ENCODE measurements at places on chromosomes 4 and X. TPM values are rescaled to one million over a fixed set of nuclear protein-coding genes. Genes with fewer than 3 reads are reported as not detected.

The HHIP gene
- total RNA-seq, result 0.56 TPM

The TSPAN5 gene
- total RNA-seq, result 46.2 TPM

The MAP3K15 gene
- total RNA-seq, result 1.3 TPM

The LNX1 gene
- total RNA-seq, result 3.6 TPM

The XG gene
- total RNA-seq, result 0.15 TPM

The XK gene
- total RNA-seq, result 0.55 TPM

The SPANXD gene
- not detected for total RNA-seq

The PLCXD1 gene
- total RNA-seq, result 5.8 TPM

The CLDN22 gene
- total RNA-seq, result not detected

The GLOD5 gene
- total RNA-seq, result not detected

The UGT2A1 gene
- not detected for total RNA-seq

The NDNF gene
- total RNA-seq, result 55.6 TPM

The HSFX3 gene
- not detected for total RNA-seq

The FAM47E gene
- total RNA-seq, result 0.08 TPM

The LETM1 gene
- total RNA-seq, result 22.7 TPM

The POLN gene
- total RNA-seq, result 11.4 TPM

The HOPX gene
- total RNA-seq, result 4.9 TPM

The NLGN3 gene
- total RNA-seq, result 2.1 TPM

The TMPRSS11D gene
- not detected for total RNA-seq

The UGT2B15 gene
- total RNA-seq, result not detected

The PDGFRA gene
- 718 TPM for total RNA-seq

The MYOZ2 gene
- total RNA-seq, result 0.81 TPM

The SEC24B gene
- 37.9 TPM for total RNA-seq

The TDO2 gene
- 0.43 TPM for total RNA-seq

The PF4V1 gene
- not detected for total RNA-seq

The FGFBP1 gene
- total RNA-seq, result not detected

The L1CAM gene
- 0.42 TPM for total RNA-seq

The NOX1 gene
- total RNA-seq, result not detected

The TTC29 gene
- total RNA-seq, result not detected

The RHOXF2 gene
- not detected for total RNA-seq

The RAI2 gene
- total RNA-seq, result 35.0 TPM

The INTS6L gene
- total RNA-seq, result 13.2 TPM

The BCAP31 gene
- total RNA-seq, result 97.2 TPM

The UBE2D3 gene
- total RNA-seq, result 258 TPM

The GUCY1A1 gene
- 3.5 TPM for total RNA-seq

The ESX1 gene
- total RNA-seq, result not detected

The F8 gene
- total RNA-seq, result 17.6 TPM

The TSPAN7 gene
- 12.8 TPM for total RNA-seq

The ADH5 gene
- total RNA-seq, result 172 TPM

The CLNK gene
- not detected for total RNA-seq

The NPFFR2 gene
- 0.20 TPM for total RNA-seq

The MAP7D2 gene
- total RNA-seq, result 0.12 TPM

The PROM1 gene
- total RNA-seq, result 2.9 TPM

The HDX gene
- total RNA-seq, result 8.7 TPM

The FRYL gene
- 35.2 TPM for total RNA-seq

The CNGA1 gene
- total RNA-seq, result not detected

The HTN3 gene
- not detected for total RNA-seq

The MAML3 gene
- total RNA-seq, result 14.2 TPM

Data from ovary (tissue), 10 donors.